NAMALWA (cell line): ENCODE measurements at places on chromosomes 1 and 21.

- DNase-seq = peak; percentile 34
These were observed 907.6 kb upstream of the ADGRL2 start for GRCh38 chr1:80893115-80893514.

DNA sequence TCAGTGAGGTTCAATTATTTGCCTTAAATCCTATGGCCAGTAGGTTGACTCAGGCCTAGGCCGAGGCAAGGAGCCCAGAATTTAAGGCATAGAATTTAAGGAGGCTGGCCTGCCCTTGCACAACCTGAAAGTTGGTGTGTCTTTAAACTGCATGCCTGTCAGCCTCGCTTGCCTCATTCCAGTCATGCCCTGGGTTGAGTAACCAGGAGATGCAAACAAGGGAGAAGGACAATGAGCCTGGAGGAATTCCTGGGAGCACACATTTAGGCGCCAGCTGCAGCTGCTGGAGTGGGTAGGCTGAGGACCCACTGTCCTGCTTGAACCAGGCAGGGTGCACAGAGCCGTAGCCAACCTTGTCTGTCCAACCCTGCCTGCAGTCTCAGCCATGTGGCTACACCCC lies 11.7 kb downstream of the CD2 start:
- no peak for DNase-seq

DNA sequence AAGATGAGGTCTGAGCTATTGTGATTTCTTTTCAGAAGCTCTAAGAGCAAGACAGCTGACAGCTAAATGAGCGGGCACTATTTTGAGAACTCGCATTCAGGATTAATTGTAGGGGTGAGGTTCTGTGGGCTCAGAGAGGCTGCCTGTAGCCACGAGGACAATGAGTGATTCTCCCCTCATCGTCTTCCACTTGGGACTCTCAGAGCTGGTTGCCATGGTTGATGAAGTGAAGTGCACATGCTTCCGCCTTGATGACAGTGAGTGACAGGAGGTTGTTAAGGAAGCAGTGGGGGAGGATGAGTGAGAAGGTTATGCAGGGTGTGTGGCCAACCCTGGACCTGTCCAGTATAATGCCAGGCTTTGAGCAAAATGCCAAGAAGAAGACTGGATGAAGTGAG lies 341.7 kb downstream of the PCP4 start:
- DNase-seq = no peak

DNA sequence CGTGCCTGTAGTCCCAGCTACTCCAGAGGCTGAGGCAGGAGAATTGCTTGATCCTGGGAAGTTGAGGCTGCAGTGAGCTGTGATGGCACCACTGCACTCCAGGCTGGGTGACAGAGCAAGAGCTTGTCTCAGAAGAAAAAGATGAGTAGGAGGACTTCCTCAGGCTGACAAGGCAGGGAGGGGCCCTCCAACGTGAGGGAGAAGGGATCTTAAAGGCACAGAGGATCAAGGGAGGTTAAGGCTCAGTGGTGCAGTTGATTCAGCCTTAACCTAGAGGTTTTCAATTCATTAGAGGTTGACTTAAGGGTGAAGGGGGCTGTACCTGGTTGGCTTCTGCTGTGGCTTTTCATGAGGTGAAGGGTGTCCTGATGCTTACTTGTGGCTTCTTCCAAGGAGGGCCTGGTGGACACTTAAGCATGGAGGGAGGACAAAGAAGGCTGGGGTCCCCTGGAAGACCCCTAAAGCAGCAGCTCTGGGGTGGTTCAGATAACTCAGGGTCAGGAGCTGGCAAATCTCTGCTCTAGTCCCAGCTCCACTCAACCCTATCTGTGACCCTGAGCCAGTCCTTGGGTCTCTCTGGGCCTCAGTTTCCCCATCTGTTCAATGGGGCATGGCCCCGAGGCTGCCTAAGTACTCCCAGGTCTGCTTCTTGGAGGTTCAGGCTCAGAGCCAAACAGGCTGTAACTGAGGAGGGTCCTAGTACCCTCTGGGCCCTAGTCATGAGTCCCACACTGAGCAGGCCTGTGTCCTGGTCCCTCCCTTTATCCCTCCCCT lies 6.3 kb downstream of the EXTL1 start:
- peak; percentile 23 for DNase-seq

DNA sequence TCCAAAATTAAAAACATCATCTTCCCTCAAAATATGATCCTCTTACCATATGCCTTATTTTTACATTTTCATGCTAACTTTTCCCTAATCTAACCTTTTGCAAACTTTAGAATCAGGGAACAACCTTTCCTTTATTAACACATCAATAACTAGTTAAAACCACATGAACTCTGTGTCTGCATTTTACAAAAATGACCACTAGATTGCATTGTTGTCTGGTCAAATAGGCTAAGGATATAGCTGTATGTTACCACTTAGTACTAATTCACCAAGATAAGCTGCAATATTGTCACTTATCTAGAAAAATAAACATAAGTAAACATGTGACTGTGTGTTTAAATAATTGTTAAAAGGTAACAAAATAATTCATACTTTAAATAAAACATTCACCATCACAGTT lies 82.3 kb downstream of the DENND1B start:
- peak; percentile 26 for DNase-seq

DNA sequence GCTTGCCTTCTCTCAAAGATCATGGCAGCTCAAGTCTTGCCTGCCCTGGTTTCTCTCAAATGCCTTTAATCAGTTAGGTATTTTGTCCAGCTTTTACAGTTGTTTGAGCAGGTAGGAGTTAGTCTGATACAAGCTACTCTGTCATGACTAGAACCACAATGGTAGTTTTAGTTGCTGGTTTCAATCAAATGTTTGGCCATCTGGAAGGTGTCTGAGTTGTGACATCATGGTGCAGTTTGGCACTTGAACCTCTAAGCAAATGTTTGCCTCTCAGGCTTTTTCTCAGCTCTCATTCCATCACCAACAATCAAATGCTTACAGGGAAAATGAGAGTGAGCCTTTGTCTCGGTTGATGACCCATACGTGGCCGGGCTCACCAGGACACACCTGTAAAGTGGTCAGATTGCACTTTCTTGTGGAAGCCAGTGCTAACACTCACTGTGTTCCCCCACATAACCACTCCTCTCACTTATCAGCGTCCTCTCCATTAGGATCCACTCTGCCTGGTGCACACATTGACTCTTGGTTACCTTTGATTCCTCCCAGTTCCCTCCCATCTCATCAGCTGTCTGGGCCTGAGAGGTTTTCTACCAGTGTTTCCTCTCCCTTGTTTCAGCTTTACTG lies 67.5 kb downstream of the CCDC185 start:
- no peak for DNase-seq

GRCh38 chr1:241459186-241459802 lies 60.3 kb downstream of the FH start:
- DNase-seq = no peak

- no peak for DNase-seq
These were observed 45.8 kb downstream of the SIM2 start for GRCh38 chr21:36744560-36745231.
